Psoas muscle (tissue), 8 donors: ENCODE measurements at places on chromosomes 4 and X. TPM values are rescaled to one million over a fixed set of nuclear protein-coding genes. Genes with fewer than 3 reads are reported as not detected.

DNA sequence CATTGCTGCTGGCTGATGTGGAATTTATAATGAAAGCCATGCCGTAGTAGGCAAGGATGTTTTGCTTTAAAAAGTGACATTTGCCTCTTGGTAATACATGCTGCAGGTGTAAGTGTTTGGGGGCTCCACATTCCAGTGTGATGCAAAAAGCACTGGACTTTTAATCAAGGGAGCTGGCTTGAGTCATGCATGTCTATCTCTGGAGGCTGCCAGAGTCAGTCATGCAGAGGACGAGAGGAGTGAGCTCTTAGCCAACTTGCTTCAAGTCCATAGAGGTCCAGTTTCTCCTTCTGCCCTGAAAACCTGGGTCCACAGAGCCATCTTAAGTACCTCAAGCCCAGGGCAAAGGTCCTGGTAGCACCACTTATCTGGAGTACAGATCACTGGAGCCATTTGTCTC, 11.6 kb upstream of the CXCL13 start:
- no peak for DNase-seq

DNA sequence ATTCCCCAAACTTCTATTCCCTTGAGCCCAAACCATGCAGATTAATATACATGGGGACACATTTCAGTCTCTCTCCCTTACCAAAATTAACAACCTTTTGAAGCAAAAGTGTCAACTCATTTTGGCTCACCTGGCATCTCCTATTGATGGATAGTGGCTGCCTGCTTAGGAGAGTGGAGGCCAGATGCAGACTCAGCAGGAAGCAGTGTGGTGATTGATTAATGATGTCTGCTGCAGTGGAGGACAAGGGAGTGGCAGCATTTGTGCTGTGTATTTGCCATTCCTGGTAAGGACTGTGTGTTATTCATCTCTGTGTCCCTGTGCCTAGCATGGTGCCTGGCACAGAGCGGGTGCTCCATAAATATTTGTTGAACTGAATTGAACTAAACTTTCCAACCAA, 590.1 kb downstream of the RAB28 start:
- no peak for DNase-seq

DNA sequence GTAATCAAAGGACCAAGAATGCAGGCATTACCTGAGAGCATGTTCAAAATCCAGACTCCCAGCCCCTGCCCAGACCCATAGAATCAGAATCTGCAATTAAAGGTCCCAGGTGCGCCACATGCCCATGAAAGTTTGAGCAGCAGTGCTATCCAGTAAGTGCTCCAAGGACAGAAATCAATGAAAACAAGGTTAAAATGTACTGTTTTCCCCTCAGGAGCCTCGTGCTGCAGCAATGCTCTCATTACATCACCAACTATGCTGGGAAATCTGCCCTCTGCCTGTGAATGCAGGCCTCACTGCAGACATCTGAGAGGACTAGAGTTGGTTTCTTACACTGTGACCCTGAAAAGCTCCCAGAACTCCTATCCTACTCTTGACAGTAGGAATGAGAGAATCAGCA, 21.1 kb downstream of the ANXA5 start:
- no peak for DNase-seq

The CT45A10 gene
- not detected for total RNA-seq

The SPIN2B gene
- 6.9 TPM for total RNA-seq

The RHOXF2 gene
- not detected for total RNA-seq
